ENCODE measurements at places on chromosomes 6 and 20.

DNA sequence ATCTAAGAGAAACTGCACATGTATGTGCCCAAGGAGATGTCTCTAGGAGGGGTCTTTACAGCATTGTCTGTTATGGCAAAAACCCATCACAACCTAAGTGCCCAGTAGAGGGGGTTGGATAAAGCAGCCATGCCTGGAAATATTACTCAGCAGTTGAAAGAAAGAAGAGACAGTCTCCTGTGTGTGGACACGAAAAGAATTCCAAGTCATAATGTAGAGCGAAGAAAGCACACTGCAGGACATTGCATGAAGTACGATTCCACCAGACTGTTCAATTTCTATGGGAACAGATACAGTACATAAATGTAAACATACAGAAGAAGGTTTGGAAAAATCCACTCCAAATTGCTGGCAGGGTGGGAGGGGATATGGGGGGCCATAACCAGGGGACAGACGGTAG, 7.3 kb upstream of the TGM2 start:
- DNase-seq = no peak

- DNase-seq = no peak
Observed at GRCh38 chr6:69790629-69791028, 6.2 kb downstream of the LMBRD1 start.

DNA sequence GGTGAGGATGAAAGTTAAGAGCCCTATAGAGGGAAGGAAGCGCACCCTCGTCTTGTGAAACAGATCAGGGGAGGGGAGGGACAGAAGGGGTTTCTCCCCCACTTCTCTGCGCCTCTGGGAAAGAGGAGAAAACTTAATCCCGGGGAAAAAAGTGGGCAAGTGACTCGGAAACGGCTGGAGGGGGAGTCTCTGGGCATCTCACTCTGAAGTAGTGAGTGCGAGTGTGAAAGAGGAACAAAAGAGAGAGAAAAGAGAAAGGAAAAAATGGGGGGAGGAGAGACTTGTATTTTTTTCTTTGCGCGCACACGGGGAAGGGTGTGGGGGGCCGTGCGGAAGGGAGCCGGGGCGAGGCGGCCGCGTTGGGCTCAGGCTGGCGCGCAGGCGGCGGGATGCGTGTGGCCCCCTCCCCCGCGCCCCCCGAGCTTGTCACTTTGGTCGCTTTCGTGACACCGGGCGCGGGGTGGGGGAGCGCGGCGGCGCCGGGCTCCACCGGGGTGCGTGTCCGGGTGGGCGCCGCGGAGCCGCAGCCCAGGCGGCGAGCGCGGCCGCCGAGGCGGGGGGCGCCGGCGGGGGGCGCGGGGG, 454 bp downstream of the L3MBTL3 start:
- peak; percentile 67 for DNase-seq

GRCh38 chr6:161073930-161074329, 82.4 kb downstream of the MAP3K4 start:
- no peak for DNase-seq

DNA sequence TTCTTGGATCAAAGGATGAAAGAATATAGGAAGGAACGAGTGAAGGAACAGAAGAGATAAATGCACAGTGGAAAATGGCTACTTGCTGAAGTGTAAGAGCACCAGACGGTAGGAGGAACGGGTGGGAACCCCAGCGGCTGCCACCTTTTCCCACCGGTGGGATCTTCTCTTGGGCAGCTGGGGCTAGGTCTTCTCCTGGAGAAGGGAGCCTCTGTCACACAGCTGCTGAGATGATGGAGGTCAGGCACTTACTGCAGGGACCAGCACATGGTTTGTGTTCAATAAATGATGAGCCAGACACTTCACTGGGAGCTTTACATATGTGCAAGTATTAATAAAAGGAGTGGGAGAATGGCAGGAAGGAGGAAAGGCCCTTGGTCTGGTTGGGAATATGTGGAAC, 123.7 kb downstream of the AGPAT4 start:
- no peak for DNase-seq

DNA sequence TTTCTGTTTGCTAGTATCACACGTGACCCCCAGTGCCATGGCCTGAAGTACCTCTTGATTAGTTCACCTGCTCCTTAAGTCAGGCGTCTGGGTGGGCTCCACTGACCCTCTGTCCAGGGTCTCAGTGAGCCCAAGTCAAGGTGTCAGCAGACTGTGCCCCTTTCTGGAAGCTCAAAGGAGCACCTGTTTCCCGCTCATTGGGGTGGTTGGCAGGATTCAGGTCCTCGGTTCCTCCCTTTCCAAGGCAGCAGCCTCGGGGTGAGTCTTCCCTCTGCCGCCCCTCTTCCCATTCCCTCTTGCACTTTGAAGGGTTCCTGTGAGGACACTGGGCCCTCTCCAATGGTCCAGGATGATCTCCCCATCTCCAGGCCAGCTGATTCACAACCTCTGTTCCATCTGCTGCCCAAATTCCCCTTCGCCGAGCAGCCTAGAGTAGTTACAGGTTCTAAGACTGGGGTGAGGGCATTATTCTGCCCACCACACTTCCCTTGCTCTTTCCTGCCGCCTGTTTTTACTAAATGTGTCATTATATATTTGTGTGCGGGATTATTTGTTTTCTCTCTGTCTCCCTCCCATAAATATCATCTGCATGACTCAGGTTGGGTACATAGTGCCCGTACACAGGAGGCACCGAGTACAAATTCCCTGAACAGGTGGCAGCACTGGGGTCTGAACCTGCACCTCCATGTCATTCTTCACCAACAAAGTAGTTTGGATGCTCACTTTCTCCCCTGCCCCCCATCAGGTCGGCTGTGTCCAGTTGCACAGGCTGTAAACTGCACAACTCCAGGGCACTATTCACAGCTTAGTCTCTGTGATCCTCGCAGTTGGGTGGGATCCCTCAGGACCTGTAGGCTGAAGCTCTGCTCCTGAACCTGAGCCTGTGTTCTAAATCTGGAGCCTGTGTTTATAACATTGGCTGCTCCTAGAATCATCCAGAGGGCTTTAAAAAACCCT, 58.5 kb downstream of the RBM38 start:
- no peak for DNase-seq

DNA sequence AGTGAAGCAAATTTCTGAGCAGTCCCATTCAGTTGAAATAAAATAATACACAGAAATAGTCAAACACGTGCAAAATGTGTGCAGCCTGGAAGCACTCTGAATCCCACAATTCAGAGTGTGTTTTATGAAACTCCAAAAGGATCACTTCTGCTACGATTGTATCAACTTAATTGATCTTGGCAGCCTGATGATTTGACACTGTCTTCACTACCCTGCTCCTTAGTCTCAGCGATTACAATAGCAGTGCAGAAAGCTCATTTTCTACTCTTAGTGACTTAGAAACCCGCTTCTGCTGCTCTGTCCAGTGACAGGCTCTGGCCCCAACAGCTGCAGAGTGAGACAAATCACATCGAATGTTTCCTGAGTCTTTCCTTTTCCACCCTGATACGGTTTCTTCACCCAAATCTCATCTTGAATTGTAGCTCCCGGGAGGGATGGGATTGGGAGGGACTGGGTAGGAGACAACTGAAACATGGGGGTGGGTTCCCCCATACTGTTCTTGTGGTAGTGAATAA, 16.2 kb upstream of the EMILIN3 start:
- no peak for DNase-seq

DNA sequence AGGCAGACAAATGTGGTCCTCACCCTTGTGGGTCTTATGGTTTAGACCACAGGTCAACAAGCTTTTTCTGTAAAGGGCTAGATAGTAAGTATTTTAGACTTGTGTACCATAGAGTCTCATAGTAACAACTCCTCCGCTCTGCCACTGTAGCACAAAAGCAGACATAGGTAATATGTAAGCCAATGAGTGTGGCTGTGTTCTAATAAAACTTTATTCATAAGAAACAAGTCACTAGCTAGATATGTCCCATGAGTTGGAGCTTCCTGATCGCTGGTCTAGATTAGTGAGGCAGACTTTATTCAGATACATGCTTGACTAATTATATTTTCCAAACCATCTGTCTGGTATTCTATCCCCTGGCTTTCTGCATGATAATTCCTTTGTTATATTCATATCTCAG, 196.4 kb upstream of the TSHZ2 start:
- DNase-seq = no peak

- DNase-seq = no peak
Observed at GRCh38 chr20:44955270-44955669, 4.9 kb downstream of the TOMM34 start.

DNA sequence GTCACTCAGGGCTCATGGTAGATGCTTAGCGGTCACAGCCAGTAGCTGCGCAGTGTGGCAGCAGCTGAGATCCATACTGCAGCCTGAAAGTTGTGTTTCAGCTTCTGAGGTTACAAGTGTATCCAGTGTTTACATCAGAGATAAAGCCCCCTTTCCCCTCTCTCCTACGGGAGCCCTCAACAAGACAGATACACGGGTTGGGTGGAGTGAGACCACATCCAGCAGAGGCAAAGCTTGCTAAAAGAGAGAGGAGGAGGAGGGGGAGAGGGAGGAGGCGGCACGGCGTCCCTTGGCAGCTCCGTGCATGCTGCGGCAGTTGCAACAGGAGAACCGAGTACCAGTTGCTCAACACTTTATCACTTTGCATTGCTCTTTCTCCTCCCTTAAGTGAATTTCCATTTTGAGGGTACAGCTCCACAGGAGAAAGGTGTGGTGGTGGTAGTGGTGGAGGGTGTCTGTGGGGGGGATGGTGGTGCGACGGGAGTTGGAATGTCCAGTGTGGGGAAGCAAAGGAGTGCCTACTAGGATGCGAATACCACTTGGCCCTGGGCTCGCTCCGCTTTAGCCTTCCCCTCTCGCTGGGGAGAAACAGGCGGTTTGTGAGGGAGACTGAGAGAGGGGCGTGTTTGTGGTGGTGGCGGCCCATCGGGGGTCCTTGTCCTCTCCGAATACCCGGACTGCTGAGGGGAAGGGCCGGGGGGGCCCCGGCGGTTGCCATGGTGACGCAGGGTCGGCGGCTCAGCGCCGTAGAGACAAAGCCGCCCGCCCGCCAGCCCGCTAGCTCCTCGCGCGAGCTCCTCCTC, 405 bp upstream of the RNF182 start:
- DNase-seq = peak; percentile 34

DNA sequence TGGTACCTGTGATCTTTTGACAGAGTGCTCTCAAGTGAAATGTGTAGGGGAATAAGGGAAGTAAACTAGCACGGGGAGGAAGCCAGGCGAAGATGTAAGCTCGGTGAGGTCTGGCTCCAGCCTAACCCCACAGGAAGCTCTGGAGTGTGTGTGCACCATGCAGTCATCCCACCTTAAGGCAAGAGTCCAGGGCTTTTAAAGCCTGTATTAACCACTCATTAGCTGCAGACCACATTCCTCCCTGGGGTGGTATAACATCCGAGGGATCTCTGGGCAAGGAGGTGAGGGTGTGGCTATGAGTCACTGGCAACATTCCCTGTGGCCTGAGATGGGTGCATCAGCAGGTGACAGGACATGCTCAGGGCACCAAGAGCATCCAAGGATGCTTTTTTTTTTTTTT, 12.5 kb upstream of the RANBP9 start:
- no peak for DNase-seq

GRCh38 chr20:46713957-46714834, 4.7 kb downstream of the SLC2A10 start:
- no peak for DNase-seq

GRCh38 chr6:131163886-131164285, 28.6 kb downstream of the AKAP7 start:
- DNase-seq = no peak

- peak; percentile 67 for DNase-seq
Observed at GRCh38 chr6:20126789-20127653, 85.2 kb downstream of the MBOAT1 start.

- peak; percentile 54 for DNase-seq
Observed at GRCh38 chr6:134436281-134436815, 118.4 kb upstream of the SGK1 start.

DNA sequence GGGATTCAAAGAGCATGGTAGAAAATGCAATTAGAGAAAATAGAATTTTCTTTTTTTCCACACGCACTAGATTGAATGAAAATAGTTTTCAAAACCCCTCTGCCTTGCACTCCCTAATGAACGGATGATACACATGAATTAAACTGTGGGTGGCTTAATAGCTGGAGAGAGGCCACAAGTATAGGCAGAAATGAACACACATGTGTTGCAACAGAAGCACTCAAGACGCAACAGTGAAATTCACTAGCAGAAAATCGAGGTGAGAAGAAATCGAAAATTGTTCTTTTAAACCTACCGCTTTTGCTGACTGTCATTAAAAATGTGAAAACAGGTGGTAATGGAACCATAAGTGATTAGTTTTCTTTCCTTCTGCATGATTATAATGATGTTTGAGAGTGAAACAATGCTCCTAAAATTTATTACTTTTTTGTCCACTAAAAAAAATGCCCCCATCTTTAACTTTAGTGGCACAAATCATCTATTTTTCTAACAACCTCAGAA, 80.1 kb upstream of the SHLD1 start:
- no peak for DNase-seq

GRCh38 chr6:106511288-106512047, 117.8 kb downstream of the RTN4IP1 start:
- peak; percentile 49 for DNase-seq

- no peak for DNase-seq
Observed at GRCh38 chr6:36581716-36582115, 12.4 kb upstream of the SRSF3 start.

GRCh38 chr6:25541228-25541627, 110.8 kb upstream of the SCGN start:
- no peak for DNase-seq

GRCh38 chr6:122059918-122060317, 339.5 kb upstream of the HSF2 start:
- no peak for DNase-seq

DNA sequence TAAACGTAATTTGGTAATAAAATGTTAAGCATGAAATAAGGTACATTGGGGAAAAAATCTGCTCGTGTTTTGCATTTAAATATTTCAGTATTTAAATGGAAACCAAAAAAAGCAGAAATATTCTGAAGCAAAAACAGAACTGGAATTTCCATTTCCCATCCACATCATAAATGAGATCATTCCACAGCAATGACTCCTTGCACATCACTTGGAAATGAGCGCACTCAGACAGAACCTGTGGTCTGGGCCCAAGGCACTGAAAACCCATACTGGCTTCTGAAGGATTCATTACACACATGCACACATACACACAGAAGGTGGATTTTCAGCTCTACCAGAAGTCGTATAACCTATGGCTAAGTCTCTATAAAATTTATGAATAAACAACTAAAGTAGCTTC, 174.8 kb downstream of the IBTK start:
- DNase-seq = no peak

DNA sequence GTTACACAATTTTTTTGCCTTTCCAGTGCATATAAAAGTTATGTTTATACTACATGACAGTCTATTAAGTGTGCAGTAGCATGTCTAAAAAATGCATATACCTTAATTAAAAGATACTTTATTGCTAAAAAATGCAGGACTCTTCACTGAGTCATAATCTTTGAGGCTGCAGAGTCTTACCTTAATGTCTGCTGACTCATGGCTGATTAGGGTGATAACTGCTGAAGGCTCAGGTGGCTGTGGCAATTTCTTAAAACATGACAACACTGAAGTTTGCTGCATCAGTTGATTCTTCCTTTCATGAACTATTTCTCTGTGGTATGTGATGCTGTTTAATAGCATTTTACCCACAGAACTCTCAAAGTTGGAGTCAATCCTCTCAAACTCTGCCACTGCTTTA, 19.1 kb downstream of the ZSCAN23 start:
- DNase-seq = no peak

- no peak for DNase-seq
Observed at GRCh38 chr6:100753421-100753820, 127.7 kb downstream of the ASCC3 start.

- DNase-seq = peak; percentile 32
Observed at GRCh38 chr6:20946022-20946421, 411.8 kb downstream of the CDKAL1 start.

GRCh38 chr6:88650029-88650619, 313.3 kb downstream of the RNGTT start:
- DNase-seq = peak; percentile 48

- no peak for DNase-seq
Observed at GRCh38 chr6:7859591-7859990, 51.0 kb downstream of the TXNDC5 start.

All from GM20000 (cell line).